Ovary (tissue), 10 donors: ENCODE measurements at places on chromosomes 7 and 10. TPM values are rescaled to one million over a fixed set of nuclear protein-coding genes. Genes with fewer than 3 reads are reported as not detected.

DNA sequence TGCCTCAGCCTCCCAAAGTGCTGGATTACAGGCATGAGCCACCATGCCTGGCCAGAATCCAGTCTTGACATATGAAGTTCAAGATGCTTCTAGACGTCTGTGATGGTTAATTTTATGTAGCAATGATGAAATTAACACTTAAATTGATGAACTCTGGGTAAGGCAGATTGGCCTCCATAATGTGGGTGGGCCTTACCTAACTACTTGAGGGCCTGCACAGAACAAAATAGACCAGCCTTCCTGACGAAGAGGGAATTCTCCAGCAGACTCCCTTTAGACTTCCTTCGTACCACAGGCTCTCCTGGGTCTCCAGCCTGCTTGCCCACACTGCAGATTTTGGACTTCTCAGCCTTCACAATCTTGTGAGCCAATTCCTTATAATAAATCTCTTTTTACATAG, 4.7 kb downstream of the CDNF start:
- no peak for DNase-seq

GRCh38 chr10:128014236-128014635, 107.3 kb downstream of the PTPRE start:
- DNase-seq, result no peak

DNA sequence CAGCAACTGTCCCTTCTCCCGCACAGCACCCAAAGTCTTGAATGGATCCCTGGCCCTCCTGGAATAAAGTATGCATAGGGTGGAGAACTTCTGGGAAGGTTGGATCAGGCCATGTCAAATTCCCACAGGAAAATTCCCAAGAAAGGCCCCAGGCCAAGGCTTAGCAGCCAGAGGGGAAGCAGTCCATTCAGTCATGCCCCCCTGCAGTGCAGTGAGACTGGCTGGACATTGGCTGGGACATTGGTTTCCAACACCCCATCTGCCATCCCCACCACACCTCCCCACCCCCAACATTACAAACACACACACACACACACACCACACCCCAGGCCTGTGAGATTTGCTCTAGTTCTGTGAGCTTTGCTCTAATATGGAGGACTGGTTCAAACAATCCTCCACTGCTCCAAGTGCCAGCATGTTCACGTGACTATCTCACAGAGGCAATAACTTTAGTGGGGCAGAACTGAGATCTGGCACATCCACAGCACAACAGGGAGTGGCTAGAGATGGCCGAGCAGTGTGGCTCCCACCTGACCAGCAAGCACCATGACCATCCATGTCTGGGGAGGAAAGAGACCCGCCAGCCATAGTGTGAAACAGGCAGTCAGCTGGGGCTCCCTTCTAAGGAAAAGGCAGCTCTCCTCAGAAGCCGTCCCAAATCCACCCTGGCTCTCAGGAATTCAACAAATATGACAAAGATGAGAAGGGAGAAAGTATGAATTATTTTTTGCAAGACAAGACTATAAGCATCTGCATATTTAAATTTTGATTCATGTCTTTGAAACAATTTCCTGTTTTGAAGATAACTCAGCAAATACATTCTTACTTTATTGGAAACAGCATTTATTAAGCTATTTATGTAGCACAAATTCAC, 6.7 kb upstream of the FAM170B start:
- DNase-seq, result no peak

GRCh38 chr10:59018977-59019376, 157.5 kb upstream of the PHYHIPL start:
- DNase-seq, result no peak

- no peak for DNase-seq
Observed at GRCh38 chr7:77208416-77208815, 8.8 kb upstream of the FGL2 start.

GRCh38 chr10:89805599-89806013, 104.2 kb downstream of the KIF20B start:
- no peak for DNase-seq

DNA sequence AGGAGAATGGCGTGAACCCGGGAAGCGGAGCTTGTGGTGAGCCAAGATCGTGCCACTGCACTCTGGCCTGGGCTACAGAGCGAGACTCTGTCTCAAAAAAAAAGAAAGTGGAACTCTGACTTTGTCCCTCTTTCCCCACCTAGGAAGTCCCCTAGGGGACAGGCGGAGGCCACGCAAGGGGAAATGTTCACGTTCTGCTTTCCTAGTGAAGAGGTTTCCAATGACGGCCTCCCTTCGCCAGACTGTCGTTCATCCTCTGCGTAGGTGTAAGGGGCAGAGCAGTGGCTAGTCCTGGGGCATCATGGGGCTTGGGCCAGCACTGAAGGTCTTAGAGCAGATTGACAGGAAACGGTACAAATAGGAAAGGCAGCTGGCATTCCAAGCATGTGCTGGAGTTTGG, 30.6 kb downstream of the SUFU start:
- DNase-seq, result no peak

GRCh38 chr10:127331696-127332095, 135.3 kb upstream of the INSYN2A start:
- no peak for DNase-seq

DNA sequence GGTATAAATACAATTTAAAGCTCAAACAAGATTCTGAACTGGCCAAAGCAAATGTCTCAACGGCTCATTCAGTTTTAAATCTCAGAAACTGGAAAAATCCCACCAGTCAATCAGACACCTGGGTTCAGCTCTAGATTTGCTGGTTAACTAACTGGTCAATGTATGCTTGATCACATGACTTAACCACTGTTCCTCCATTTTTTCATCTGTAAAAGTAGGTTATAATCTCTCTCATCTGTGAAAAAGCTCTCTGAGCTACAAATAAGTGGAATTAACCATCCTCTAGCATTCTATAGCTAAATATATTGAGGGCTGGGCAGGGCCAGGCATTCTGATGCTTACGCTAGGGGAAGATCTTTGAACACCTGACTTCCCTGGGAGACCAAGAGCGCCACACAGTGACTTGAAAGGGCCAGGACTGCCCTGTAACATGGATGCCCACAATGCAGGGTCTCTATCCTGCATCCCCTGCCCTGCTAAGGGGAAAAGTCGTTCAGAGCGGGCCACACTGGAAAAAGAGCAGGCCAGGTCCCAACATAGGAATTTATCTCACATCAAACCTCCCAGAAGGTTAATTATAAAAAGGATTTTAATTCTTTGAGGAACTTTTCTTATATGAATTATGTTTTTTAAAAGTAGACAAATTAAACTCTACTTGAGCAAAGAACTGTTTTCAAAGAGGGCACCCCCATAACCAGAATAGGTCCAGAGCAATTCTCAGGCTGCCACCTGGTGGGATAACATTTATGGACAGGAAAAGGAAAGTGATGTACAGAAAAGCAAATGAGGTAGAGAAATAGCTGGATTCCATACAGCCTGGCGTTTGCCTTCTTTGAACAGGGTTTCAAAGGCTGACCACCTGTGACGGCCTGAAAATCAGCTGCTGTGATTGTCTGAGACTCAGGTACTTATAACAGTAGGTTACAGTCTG, 1.8 kb downstream of the RP9 start:
- no peak for DNase-seq

- no peak for DNase-seq
Observed at GRCh38 chr7:106617860-106618259, 43.1 kb downstream of the CCDC71L start.

DNA sequence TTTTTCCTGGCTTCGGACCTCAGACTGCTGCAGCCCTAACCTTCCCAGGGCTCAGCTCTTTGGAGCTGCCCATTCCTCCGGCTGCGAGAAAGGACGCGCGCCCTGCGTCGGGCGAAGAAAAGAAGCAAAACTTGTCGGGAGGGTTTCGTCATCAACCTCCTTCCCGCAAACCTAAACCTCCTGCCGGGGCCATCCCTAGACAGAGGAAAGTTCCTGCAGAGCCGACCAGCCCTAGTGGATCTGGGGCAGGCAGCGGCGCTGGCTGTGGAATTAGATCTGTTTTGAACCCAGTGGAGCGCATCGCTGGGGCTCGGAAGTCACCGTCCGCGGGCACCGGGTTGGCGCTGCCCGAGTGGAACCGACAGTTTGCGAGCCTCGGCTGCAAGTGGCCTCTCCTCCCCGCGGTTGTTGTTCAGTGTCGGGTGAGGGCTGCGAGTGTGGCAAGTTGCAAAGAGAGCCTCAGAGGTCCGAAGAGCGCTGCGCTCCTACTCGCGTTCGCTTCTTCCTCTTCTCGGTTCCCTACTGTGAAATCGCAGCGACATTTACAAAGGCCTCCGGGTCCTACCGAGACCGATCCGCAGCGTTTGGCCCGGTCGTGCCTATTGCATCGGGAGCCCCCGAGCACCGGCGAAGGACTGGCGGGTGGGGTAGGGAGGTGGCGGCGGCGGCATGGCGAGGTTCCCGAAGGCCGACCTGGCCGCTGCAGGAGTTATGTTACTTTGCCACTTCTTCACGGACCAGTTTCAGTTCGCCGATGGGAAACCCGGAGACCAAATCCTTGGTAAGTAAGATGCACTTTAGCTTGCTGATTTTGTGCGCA, at the start of gene PLXDC2:
PLXDC2 (plus strand) TSS at position 22 of the 820 bp plus-strand sequence.
- peak; percentile 61 for DNase-seq

- DNase-seq, result no peak
Observed at GRCh38 chr7:123625254-123625653, 23.6 kb downstream of the ASB15 start.

GRCh38 chr7:72751978-72752377, 76.0 kb downstream of the TYW1B start:
- no peak for DNase-seq

- no peak for DNase-seq
Observed at GRCh38 chr7:39458061-39458745, 108.0 kb upstream of the YAE1 start.

DNA sequence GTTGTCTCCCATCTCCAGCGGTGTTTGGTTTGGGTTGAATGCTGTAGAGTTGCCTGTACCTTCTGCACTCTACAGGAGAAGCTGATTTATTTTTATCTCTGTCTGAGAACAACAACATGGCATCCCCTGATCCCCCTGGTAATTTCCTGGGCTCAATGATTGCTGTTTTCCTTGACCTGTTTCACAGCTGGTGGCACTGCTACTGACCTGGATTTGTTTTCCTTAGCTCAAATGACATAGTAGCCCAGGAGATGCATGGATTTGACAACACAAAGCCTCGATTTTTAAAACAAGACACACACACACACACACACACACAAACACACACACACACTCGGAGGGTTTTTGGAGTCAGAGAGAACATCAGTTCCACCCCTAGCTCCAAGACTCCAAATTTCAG, 301.6 kb downstream of the NRG3 start:
- no peak for DNase-seq

GRCh38 chr10:94027197-94027596, 33.5 kb downstream of the PLCE1 start:
- DNase-seq, result no peak

The RHOBTB1 gene
- total RNA-seq, result 5.6 TPM

The MYL10 gene
- not detected for total RNA-seq

The CASTOR2 gene
- 34.4 TPM for total RNA-seq

The NUTM2A gene
- total RNA-seq, result 1.5 TPM

The STK32C gene
- 9.5 TPM for total RNA-seq
